DND-41 (cell line): ENCODE measurements at places on chromosomes 13 and 19.

- DNase-seq = no peak
Observed at GRCh38 chr13:86788616-86789015, 882.6 kb upstream of the SLITRK5 start.

DNA sequence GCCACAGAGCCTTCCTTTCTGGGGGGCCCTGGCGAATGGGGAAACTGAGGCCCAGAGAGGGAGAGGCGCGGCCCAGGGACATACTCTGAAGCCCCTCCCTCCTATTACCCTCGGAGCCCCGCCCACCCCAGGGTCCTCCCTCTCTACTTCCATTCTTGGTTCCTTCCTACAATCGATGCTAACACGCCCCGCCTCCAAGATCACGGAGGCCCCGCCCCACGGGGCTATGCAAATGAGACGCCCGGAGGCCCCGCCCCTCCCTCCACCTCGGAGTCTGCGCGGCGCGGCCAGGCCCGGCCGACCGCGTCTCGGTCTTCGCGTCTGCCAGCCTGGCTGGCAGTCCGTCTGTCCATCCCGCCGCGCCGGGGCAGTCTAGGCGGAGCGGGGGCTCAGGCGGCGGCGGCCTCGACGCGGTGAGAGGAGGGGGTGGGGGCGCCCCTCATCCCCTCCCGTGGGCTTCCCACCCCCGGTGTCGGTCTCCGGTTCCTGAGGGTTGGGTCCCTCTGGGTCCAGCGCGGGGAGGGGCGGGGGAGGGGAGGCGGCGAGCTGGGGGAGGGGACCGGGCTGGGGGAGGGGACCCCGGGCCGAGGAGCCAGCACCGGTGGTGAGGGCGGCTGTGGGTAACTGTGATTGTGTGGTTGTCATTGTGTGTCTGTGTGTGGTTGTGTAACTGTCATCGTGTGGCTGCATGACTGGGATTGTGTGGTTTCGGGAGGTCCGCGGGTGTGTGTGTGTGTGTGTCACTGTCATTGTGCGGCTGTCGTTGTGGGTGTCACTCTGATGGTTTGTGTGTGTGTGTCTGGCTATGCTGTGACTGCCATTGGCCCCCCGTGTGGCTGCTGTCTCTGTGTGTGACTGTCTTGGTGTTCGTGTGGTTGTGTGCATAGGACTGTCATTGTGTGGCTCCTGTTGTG, at the start of gene PLPPR2:
Gene PLPPR2 (plus strand): TSS at position 273 of the 914 bp plus-strand sequence. CDS start 2,242 bp downstream, outside the sequence.
- peak; percentile 89 for DNase-seq

DNA sequence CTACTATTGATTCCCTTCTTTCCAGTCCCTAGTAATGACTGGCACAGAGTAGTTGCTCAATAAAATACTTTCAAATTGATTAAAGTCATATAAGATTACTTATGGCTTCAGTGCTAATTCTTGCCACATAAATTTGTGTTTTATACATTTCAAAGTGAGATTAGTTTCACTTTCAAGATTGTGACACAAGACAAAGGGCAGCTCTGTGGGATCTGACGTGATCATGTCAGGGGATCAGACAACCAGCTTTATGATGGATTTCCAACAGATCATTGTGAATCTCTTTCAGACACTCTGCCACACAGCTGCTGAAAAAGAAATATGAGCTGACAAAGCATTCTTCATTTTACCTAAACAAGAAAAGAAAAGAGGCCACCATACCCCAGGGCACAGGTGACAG, 73.4 kb upstream of the POMP start:
- DNase-seq = no peak

DNA sequence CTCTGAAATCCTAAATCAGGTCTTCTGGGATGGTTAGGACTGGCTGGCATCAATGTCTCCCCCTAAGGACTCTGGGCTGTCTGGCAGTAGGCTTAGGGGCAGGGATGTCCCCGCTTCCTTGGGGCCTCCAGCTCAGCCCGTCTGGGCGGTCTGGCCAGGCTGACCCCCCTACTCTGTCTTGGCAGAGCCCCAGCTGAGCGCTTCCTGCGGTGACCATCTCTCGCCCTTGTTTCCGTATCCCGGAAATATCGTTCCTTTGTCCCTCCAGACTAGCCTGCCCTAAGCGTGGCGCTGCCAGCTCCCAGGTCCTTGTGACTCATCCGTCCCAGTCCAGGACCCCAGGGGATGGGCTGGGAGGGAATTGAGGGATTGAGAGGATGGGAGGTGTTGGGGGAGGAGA, 11.3 kb downstream of the GTPBP3 start:
- DNase-seq = no peak

GRCh38 chr19:29665215-29665825, at the start of gene PLEKHF1:
Gene PLEKHF1 (plus strand): TSS chr19:29665461. CDS start chr19:29673840, 8,379 bp downstream.
- DNase-seq = peak; percentile 82

GRCh38 chr13:97249796-97250495, 27.8 kb downstream of the MBNL2 start:
- DNase-seq = no peak

DNA sequence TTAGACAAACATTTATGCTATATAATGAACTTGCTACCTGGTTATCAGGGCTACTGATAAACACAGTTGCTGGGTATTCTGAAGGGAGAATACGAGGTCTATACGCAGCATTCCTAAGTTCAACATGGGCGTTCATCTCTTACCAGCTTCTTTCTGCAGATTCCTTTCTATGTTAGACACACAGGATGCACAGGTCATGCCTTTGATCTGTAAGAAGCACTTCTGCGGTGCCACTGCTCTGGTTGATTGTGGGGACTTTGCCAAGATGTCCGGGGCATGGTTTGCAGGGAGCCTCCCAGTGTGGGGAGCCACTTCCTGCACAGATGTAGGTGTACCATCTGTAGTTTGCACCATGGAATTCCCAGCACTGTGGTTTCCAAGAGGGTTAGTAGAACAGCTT, 40.9 kb downstream of the ATP7B start:
- peak; percentile 58 for DNase-seq

DNA sequence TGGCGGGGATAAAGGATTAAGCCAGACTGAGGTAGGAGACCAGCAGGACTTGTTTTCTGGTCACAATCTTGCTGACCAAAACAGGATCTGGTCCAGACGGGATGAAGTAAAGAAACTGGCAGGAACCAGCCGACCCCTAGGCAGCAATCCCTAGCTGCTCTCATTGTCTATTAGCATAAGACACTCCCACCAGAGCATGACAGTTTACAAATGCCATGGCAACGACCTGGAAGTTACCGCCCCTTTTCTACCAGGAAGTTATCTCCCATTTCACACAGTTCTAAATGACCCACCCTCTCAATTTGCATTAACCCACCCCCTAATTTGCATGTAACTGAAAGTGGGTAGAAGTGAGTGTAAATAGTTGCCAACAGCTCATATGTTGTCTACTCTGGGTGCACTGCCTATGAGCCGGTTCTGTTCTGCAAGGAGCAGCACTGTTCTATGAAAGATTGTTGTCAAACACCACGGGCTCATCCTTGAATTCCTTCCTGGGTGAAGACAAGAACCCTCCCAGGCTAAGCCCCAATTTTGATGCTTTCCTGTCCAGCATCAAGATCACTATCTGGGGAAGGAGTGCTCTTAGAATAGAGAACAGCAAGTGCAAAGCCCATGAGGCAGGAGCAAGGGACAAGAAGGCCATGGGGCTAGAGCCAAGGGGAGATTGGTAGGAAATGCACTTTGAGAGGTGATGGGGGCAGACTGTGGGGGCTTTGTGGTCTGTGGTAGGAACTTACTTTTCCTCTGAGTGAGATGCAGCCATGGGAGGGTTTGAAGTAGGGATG, 13.9 kb upstream of the FBXO27 start:
- DNase-seq = no peak

- DNase-seq = no peak
Observed at GRCh38 chr19:45280471-45280961, 29.4 kb downstream of the MARK4 start.

DNA sequence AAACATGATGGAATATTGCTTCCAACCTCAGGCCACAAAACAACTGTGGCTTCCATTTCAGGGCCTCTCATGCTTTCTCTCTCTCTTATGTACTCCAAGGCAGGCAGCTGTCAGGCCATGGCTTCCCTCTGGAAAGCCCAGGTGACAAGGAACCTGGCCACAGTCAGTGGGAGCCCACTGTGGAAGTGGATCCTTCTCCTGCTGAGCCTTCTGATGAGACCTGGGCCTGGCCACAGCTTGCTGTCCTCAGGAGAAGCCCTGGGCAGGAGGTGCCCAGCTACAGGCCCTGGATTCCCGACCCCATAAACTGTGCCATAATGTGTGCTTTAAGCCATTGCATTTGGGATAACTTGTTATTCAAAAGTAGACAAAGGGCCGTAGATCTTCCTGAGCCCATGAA, 71.2 kb downstream of the SPACA7 start:
- DNase-seq = no peak

GRCh38 chr19:45881909-45882528, 3.9 kb downstream of the IRF2BP1 start:
- DNase-seq = no peak

- DNase-seq = no peak
Observed at GRCh38 chr19:41159881-41160280, 33.1 kb upstream of the CYP2S1 start.

DNA sequence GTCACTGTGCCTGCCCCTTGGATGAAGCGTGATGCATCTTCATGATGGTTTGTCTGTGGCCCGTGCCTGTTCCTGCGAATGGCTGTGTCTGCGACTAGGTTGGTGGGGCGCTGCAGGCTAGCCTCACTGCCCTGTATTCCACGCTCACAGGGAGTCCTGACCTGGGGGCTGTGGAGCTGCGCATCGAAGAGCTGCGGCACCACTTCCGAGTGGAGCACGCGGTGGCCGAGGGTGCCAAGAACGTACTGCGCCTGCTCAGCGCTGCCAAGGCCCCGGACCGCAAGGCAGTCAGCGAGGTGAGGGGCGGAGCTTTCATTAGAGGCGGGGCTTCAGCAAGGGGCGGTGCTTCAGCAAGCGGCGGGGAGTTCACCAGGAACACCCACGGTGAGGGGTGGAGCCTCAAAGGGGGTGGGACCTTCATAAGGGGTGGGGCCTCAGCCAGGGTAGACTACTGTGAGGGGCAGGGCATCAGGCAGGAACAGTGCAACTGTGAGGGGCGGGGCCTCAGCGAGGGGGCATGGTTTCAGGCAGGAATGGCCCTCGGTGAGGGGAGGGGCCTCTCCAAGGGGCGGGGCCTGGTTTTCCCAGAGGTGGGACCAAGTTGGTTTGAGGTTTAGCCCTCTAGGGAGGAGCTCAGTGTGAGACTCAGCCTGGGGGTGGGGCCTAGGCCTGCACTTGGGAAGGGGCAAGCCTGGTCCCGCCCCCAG, 17.2 kb downstream of the PKN1 start:
- DNase-seq = peak; percentile 86

- no peak for DNase-seq
Observed at GRCh38 chr13:78309497-78310180, 293.7 kb downstream of the POU4F1 start.
